ENCODE measurements at places on chromosomes 11 and 22. TPM values are rescaled to one million over a fixed set of nuclear protein-coding genes. Genes with fewer than 3 reads are reported as not detected.

The CPSF7 gene
- total RNA-seq: 65.0 TPM

The CTSF gene
- not detected for total RNA-seq

The SULT4A1 gene
- 2.9 TPM for total RNA-seq

The OR51M1 gene
- not detected for total RNA-seq

The HMGXB4 gene
- 18.9 TPM for total RNA-seq

The POU2AF2 gene
- not detected for total RNA-seq

The SCGB1D2 gene
- total RNA-seq: not detected

The TMEM191C gene
- 1.5 TPM for total RNA-seq

The MS4A12 gene
- not detected for total RNA-seq

The DEUP1 gene
- total RNA-seq: not detected

The MYOD1 gene
- total RNA-seq: not detected

The OLFML1 gene
- 12.3 TPM for total RNA-seq

The ADAMTS8 gene
- 1.0 TPM for total RNA-seq

The XKR3 gene
- total RNA-seq: not detected

The TMEM121B gene
- 0.59 TPM for total RNA-seq

The TECTA gene
- total RNA-seq: 0.41 TPM

The SLC22A12 gene
- total RNA-seq: not detected

The MUC5AC gene
- not detected for total RNA-seq

The KCNJ1 gene
- not detected for total RNA-seq

The APOBEC3B gene
- total RNA-seq: 2.9 TPM
